ENCODE measurements at places on chromosomes 2 and 18.
A peak's percentile ranks its signal among the peaks of the same experiment; 100 is the strongest.

GRCh38 chr2:37740164-37740739 is 68.8 kb upstream of the CDC42EP3 start:
- no peak for DNase-seq

DNA sequence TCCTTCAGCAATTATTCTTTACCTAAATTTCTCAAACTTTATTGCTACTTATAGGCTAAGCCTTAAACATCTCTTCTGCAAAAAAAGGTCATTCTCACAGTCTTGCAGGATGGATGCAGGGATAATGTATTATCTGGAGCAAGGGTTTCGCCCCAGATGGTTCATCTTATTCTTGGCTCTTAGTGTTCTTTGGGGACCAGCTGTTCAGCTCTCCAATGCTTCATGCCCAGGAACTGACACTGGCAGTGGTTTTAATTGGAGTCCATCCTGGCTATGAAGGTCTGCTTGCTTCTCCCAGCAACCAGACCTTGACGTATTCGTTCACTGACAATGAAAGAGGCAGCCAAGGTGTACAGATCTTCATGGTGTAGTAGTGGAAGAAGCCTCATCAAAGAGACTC is 331.9 kb downstream of the SLC8A1 start:
- DNase-seq = no peak

DNA sequence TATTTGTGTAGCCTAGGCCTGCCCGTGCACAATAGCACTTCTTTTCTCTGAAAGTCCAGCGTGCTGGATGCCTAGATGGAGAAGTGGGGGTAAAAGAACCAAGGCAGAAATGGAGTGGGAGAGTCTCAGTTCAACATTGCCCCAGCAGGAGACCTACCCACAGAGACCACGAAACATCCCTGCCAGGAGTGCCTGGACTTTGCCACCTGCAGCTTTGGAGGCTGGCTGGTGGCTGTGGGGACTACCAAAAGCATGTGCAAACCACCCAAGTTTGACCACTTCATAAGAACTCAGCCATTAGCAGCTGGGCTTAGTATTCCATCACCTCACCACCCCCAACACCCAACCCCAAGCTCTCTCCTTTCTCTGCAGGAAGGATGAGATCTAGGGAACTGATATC is 416.9 kb upstream of the ID2 start:
- DNase-seq = no peak

- no peak for DNase-seq
Observed at GRCh38 chr2:20429528-20429927, 17.3 kb upstream of the RHOB start.

DNA sequence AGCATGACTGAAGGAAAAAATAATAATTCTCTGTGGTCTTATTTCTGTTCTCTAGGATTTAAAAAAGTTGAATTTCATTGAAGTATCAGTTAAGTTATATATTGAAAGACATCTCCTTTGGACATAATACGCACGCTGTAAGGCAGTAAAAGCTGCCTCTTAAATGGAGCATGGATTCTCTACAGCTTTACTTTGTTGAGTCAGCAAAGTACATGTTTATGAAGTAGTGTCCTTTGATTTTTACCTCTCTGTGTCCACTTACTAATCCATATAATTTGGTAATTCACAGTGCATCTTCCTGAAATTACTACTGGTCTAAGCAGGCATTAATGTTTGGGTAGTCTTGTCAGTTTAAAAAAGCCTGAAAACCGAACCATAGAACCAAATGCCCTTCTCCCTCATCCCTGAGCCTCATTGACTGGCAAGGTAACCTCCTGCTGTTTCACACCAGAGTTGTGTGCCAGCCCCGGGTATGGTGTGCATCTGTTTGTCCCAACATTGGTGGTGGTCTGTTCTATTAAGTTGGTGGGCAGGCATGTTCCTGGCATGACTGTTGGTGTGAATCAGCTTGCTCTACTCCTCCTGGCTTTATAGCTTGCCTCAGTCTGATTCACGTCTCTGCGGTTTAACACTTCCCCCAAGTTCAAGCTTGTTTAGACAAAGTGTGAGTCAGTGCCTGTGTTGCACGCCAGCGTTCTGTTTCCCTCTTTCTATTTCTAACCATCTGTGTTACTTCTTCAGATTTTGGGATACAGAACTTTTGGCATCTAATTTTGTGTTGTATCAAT is 71.0 kb upstream of the ITM2C start:
- DNase-seq = peak; percentile 54

DNA sequence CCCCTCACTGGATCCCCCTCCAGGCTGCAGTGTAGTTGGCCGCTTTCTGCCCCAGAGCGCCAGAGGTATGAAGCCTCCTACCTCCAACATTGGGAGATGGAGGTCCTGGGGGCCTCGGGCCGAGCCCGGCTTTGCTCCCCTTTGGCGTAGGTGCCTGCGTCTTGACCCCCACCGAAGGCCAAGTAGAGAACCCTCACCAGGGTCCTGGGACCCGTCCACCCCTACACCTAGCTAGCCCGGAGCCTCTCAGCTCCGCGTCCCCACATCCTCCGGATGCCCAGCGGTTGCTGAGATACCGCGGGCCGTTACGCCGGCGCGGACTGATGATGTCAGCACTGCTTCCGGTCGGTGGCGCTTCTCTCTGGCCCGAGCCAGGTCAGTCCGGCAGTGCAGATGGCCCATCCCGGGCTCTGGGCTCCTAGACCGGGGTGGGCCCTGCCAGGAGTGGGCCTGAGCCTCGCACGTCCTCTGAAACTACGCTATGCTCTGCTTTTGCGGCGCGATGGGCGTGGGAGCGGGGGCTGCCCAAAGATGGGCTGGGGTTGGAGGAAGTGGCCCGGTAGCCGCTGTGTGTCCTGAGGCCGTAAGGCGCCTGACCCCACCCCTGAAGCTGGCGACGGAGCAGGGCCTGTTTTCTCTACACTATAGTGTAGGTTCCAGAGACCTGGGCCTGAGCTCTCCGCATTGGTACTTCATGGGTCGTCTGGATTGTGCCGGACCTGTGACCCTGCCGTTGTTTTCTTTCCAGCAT is at the start of the genes GLB1L and STK16:
Gene GLB1L, minus strand, starts transcription at position 297 of the 751 bp plus-strand sequence. CDS start 1,871 bp downstream, outside the sequence.
Gene STK16, plus strand, starts transcription at position 332 of the 751 bp plus-strand sequence. CDS start 521 bp downstream, outside the sequence.
- peak; percentile 80 for DNase-seq

DNA sequence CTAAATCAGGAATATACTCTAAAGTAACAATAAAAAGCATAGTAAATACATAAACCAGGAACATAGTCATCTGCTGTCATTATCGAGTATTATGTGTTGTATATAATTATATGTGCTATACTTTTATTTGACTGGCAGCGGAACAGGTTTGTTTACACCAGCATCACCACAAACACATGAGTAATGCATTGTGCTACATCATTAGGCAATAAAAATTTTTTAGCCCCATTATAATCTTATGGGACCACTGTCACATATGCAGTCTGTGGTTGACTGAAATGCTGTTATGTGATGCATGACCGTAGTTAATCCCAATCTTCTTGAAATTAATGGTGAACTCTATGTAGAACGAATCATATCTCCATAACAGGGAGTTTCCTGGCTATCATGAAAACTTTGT is 136.7 kb upstream of the ZFP36L2 start:
- no peak for DNase-seq

DNA sequence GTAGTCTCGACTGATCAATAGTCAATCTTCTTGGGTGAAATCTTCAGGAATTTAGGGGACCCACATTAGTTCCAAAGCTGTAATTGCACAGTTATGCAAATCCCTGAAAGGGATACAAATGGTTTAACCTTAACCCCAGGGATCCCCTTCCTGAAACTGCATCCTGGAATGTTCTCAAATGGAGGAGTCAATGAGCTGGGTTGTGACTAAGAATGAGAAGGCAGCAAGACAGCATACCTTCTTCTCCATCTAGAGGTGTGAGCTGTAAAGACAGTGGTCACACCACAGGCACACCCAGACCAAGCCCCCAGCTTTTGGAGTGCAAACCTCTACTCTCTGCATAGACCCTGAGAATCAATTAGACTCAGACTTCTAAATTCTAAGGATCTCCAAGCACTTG is 164.7 kb upstream of the MEIS1 start:
- no peak for DNase-seq

GRCh38 chr2:28643327-28643726 is 108.3 kb upstream of the PPP1CB start:
- no peak for DNase-seq

- no peak for DNase-seq
Observed at GRCh38 chr2:233706720-233707119, 6.0 kb upstream of the UGT1A5 start.

- DNase-seq = no peak
Observed at GRCh38 chr2:219435701-219436100, 1.1 kb downstream of the SPEG start.

DNA sequence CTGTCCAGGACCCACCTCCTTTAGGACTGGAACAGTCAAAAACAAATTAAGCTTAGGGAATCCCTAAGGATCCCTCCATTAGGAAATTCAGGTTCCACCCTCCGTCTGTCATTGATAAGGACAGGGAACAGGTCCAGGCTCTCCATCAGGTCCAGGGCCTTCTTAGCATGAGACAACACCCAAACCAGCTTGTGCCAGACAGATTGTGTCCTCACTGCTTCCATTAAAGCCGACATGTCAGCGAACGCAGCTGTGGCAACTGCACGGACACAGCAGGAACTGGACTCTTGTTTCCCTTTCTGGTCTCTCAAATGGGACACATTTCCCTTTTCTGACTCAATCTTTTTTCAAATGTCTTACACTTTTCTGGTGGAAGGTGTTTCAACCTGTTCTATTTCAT is 81.4 kb downstream of the BCL11A start:
- no peak for DNase-seq

DNA sequence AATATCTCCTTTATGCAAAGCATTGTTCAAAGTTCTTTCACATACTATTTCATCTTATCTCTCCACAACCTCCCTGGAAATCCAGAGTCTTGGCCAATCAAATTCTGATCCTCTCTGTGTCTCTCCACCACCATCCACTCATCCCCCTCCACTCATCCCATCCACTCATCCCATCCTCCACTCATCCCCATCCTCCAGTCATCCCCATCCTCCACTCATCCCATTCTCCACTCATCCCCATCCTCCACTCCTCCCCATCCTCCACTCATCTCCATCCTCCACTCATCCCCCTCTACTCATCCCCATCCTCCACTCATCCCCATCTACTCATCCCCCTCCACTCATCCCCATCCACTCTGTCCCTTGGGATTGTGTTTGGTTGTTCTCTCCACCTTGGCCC is 101.1 kb downstream of the BCL2 start:
- no peak for DNase-seq

GRCh38 chr2:13003500-13003899 is 286.8 kb downstream of the TRIB2 start:
- no peak for DNase-seq

DNA sequence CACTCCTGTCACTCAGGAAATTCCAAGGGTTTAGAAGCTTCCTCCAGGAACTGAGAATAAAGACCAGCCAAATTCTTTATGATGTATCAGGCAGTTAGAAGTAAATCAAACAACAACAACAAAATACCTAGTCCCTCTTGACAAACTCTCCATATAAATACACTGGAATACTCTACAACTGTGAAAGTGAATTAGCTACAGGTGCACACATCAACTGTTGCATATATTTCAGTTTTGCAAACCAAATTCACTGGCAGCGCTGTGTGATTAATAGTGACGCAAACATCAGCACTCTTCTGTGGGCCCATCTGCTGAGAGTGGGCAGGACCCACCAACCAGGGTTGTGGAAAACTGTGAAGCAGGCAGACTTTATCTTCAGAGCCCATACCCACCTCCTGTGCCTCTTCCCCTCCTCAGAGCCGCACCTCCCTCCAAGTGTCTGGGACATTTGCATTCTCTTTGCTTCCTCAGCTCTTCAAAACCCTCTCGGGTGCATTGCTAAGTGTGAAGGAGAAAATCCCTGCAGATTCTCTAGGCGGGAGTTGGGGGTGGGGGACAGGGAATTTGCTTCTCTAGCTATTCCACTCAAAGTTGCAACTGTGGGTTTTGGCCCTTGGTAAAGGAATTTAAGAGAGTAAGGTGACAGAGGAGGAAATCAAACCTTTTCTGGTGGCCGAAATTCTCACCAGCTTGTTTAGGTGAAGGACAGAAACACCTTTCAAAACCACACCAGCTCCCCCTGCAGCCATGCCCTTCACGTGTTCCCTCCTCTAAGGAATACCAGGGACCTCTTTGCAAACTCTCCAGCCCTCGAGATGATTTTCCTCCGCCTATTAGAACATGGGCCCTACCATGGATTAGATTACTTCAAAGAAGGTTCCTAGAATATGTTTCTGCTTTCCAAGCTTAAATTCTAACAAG is 119.3 kb downstream of the MRO start:
- no peak for DNase-seq

- DNase-seq = no peak
Observed at GRCh38 chr2:130806370-130806769, 30.3 kb upstream of the ARHGEF4 start.

- DNase-seq = no peak
Observed at GRCh38 chr18:22408059-22408458, 9.7 kb downstream of the CTAGE1 start.

DNA sequence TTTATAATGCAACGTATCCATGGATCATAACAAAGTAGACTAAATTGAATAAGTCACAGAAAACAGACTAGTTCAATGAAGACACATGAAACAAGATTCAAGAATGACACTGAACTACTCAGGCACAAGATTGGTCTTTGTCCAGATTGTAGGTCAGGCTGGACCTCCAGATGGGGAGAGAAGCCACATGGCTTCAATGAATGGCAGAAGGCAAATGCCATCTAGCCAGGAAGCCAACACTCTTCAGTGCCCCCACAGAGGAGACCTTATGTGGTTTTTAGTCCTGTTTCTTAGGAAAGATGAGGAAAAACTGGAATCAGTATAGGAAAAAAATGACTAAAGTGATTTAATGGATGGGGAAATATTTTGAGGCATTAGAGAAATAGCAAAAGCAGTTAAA is 43.1 kb downstream of the BOD1L2 start:
- no peak for DNase-seq

- DNase-seq = no peak
Observed at GRCh38 chr2:30354621-30355020, 92.4 kb upstream of the LCLAT1 start.

DNA sequence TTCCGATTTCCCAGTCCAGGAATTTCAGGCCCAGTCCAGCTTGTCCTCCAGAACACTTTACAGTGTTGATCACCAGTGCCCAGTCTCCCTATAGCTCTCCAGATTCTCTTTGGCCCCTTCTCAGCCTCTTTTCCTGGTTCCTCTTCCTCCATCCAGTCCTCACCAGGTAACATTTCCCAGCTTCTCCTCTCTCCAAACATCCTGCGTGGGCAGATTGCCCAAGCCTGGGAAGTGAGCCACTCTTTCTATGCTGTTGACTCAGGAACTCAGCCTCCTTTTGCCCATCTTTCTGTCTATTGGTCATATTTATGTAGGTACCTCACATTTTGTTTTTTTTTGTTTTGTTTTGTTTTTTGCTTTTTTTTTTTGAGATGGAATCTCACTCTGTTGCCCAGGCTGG is 109.4 kb downstream of the LYPD1 start:
- DNase-seq = no peak

DNA sequence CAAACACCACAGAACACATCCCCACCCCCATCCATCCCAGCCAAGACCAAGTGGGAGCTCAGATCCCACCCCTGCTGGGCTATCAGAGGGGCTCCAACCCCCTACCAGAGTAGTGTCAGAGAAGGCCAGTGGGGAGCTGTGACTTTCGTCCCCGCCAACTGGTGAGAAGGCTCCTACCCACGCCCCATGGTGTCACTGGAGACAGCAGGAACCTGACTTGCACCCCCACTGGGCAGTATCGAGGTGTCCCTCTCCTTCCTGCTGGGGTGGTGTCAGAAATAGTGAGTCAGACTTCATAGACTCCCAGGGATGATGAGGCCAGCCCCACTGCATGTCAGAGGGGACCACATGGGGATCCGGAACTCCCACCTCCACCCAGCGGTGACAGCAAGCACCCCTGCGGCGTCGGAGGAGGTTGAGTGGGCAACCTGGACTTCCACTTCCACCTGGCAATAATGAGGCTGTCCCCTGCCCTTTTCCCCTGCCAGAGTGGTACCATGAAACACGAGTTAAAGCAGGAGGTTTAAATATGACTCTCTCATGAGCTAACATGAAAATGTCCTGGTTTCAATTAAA is 106.7 kb downstream of the CTIF start:
- no peak for DNase-seq
